Activated naive CD8-positive, alpha-beta T cell treated with anti-CD3 and anti-CD28 coated beads, Interleukin-2, amount 50 U/mL, for 16 hours (primary cell): ENCODE measurements at places on chromosomes 3 and 15.

GRCh38 chr3:70982700-70983140 is 600.8 kb downstream of the FOXP1 start:
- no peak for DNase-seq

DNA sequence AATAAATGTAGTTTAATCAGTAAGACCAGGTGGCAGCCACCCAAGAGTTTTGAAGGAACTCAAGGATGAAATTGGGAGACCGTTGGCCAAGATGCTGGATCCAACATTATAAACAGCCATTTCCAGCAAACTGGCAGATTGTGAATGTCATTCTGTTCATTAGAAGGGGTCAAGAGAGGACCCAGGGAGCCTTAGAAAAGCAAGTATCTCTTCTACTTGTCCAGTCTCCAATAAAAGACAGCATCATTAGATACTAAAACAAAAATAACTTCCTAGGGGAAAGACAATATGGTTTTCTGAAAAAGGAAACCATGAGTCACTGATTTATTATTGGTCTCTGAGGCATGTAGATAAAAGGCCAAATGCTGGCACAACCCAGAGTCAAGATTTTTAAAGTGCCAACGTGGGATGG is 67.9 kb downstream of the GADL1 start:
- no peak for DNase-seq

- no peak for DNase-seq
Observed at GRCh38 chr3:197137751-197138150, 108.1 kb upstream of the MELTF start.

- DNase-seq, result no peak
Observed at GRCh38 chr3:81531263-81531662, 230.2 kb downstream of the GBE1 start.

DNA sequence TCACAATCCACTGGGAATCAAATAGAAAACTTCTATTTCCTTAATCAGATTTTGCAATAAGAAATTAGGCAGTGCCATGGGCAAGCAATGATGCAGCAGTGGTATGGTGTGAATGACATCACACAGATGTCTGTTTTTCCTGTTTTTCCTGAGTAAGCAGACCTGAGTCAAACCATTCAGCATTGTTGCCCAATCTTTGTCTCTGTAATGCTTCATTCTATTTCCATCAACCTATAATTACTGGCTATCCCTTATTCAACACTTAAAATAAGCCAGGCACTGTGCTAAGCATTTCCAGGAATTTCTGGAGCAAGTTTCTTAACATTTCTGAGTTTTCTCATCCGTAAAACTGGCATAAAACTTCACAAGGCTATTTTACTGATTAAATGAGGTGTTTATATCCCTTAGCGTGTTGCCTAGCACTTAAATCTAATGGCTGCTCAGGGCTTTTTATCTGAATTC is 11.3 kb upstream of the OXSR1 start:
- DNase-seq, result no peak

DNA sequence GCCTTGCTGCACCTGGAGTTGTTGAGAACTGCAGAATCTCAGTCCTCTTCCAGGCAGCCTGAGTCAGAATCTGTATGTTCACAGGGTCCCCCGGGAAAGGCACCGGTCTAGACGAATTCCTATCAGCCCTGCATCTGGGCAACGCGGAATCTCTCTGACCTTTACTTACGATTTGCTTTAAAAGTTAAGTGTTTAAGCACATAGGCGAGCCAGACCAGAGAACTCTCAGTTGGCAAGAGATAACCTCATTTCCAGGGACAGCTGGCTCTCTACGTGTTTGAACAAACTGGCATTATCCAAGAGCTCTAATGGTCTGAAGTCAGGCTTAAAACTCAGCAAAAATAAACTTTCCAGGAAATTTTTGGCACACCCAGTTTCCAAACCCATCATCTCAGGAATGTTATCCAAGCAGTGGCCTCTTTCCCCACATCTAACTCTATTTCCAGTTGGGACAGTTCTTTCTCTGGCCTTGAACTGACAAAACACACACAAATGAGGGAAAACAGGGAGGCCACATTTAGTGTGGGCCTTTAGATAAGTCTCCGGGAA is 53.4 kb downstream of the HES1 start:
- DNase-seq, result no peak

GRCh38 chr3:126389794-126390146 is 4.9 kb upstream of the CFAP100 start:
- DNase-seq, result no peak

DNA sequence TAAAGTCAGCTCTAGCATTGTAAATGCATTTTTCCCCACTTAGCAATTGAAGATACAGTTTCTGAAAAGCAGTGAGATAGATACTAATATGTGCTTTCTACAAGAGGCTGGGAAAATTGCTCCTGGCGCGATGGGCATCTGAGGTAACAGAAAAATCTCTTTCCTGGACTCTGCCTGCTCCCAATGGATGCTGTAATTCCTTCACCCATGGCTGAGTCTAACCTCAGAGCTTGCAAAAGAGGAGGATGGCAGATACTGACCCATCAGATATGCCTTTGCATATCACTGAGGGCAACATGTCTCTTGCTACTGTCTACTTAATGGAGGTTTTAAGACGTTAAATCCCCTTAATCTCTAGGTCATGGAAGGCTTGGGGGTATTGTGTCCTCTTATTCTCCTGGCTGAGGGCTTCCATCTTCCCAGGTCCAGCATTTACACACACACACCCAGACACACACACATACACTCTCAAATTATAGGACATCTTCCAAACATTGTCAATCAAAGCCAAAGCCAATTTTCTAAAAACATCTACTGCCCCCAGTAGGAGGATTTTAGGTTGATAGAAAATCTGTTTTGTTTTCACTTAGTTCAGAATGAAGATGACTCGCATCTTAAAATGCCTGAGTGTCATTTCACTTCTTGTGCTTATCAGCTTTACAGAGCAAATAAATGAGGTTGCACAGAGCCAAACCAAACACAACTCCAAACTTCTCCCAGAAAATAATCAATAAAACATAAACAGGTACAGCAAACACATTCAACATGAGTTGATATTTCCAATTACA is 2.4 kb downstream of the TRPM1 start:
- no peak for DNase-seq

DNA sequence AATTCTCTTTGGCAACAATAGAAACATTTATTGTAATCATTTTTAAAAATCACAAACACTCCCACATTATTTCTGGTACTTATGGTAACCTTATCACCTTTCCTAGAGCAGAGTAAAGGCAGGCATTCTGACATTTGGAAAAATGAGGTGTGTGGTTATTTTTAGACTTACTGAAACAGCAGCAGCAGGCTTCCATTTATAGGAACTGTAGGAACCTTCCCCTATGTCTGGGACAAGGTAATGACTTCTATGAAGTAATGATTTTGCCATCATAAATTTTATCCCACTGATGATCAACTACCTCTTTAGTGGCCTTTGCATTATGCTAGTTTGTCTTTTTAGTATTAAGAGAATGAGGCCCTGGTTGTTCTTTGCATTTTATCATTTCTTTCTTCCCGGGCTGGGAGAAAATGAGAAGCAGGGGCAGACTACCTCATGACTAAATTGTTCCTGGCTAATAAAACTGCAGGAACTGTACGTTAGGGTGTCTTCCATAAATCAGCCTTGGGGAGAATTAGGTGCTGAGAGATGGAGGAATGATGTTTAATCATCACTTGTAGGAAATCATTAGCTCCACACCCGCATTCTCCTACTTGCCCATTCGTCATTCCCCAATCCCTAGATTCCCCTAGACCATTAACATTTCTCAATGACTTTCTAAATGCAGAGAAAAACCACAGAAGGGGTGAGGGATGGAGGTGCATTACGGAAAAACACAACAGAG is 680.3 kb downstream of the AGBL1 start:
- DNase-seq, result no peak

DNA sequence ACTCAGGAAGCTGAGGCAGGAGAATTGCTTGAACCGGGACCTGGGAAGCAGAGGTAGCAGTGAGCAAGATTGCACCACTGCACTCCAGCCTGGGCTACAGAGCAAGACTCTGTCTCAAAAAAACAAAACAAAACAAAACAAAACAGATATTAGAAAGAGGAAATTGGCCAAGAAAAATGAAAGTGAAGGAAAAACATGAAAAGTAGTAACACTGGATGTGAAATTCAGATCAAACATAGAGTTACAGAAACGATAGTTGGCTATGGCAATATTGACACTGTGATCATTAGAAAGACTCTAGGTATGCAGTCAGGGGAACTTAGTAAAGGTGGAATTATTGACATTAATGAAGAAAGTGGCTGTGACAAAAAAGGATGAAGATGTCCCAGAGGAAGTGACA is 13.2 kb upstream of the TIPARP start:
- DNase-seq, result no peak

DNA sequence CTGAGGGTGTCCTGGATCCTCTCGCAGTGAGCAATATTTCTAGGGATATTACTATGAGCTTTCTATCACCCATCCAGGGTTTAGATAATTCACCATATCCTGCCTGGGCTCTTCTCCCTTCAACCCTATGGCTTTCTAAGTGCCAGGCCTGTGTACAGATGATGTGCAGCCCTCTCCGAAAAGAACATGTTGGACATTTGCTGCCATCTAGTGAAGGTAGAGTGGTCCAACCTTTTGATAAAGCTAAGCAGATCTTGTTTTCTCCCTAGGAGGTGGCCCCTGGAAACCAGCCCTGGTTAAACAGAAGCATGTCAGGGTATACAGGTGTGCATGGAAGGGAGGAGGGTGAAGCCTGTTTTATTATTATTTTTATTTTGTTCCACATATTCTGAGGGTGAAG is 27.9 kb upstream of the SCN10A start:
- DNase-seq, result no peak

DNA sequence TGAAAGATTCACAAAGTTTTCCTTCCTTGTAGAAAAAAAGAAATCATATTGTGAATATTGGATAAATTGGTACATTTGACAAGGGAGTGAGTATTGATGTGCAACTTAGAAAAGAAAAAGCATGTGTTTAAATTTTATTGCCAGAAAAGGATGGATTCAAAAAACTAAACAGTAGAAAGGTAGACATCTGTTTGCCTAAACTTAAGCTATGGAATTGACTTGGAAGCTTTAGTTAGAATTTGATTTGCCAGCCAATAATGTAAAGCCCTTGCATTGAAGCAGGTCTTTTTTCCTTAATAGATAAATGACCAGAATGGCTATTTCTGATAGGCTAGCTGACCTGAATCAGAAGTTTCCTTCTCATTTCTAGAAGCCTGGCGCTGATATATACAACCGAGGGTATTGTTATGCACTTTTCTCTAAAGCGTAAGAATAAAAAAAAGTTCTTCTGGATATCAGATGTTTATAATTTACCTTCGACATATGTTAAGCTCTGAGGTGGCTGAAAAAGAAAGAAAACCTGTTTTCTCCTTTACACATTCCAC is 4.2 kb downstream of the RARB start:
- no peak for DNase-seq
